ENCODE measurements at places on chromosomes 6 and 20. TPM values are rescaled to one million over a fixed set of nuclear protein-coding genes. Genes with fewer than 3 reads are reported as not detected.

DNA sequence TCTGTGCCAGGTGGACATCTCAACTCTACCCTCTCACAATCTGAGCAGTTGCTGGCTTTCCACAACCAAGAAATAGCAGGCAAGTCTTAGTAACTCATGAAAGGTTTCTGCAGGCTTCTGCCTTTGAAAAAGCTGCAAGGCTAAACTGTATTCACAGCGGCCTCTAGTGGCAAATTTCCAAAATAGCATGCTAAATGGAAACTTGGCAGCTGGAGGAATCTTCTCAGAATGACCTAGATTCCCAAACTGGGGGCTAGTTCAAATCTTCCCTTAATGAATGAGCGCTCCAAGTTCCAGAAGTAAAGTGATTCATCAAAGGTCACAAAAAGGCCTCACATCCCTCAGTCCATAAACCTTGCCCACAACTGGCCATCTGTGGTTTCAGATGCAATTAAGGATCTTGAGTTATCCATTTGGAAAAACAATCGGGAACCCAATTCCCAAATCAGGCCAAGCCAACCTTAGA, 11.9 kb upstream of the CPNE5 start:
- DNase-seq, result peak; percentile 70
- H3K27me3 ChIP-seq, result no peaks in the 10 kb centered on the region
- peaks cover 23% of the 10 kb centered on the region for H3K36me3 ChIP-seq
- peaks cover 4% of the 10 kb centered on the region for H3K4me1 ChIP-seq
- no peak overlapping the region for H3K4me3 ChIP-seq

GGT7 gene
- total RNA-seq, result 5.7 TPM

DNA sequence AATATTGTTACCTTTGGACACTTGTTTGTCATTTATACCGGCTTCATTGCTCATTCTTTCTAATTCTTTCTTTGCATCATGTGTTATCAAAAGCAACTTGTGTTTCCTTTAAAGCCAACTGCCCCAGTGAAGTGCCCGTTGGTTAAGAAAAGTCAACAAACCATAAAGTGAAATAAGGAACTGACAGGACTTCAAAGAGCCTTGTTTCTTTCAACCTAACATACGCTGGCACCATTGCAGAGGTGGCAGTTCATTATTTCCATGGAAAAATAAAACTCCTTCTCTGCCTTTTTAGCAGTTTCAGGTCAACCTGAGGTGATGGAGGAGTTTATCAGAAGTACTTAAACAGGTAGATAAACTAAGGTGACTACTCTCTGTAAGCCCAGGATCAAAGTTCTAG, 28.8 kb downstream of the FERMT1 start:
- H3K36me3 ChIP-seq, result no peaks in the 10 kb centered on the region
- no peaks in the 10 kb centered on the region for H3K4me1 ChIP-seq
- H3K27me3 ChIP-seq, result peaks cover 5% of the 10 kb centered on the region
- no peak overlapping the region for H3K4me3 ChIP-seq
- H3K27ac ChIP-seq, result no peak overlapping the region

KIF13A gene
- not detected for total RNA-seq

GRCh38 chr20:11248011-11248409, 574.2 kb upstream of the JAG1 start:
- H3K27ac ChIP-seq, result no peak overlapping the region
- no peak for DNase-seq
- H3K36me3 ChIP-seq, result no peaks in the 10 kb centered on the region
- no peaks in the 10 kb centered on the region for H3K27me3 ChIP-seq
- no peak overlapping the region for H3K4me3 ChIP-seq

- H3K4me3 ChIP-seq, result no peak overlapping the region
- H3K27ac ChIP-seq, result no peak overlapping the region
- no peak for DNase-seq
- peaks cover 15% of the 10 kb centered on the region for H3K27me3 ChIP-seq
These were observed 115.7 kb downstream of the OGFRL1 start for GRCh38 chr6:71404145-71404966.

GRCh38 chr6:1047981-1048541, 263.8 kb upstream of the FOXQ1 start:
- DNase-seq, result no peak
- H3K27ac ChIP-seq, result no peak overlapping the region
- no peak overlapping the region for H3K4me3 ChIP-seq
- peaks cover 23% of the 10 kb centered on the region for H3K27me3 ChIP-seq
- H3K4me1 ChIP-seq, result no peaks in the 10 kb centered on the region
- H3K36me3 ChIP-seq, result no peaks in the 10 kb centered on the region
